ENCODE measurements at places on chromosomes 4 and X.

GRCh38 chr4:103092245-103092644, 7.4 kb downstream of the BDH2 start:
- DNase-seq = no peak

- no peak for DNase-seq
Measured at GRCh38 chr4:158538911-158539310, 17.2 kb downstream of the RXFP1 start.

- DNase-seq = no peak
Measured at GRCh38 chr4:86393749-86394148, 33.9 kb upstream of the MAPK10 start.

GRCh38 chr4:40865696-40866095, 115.9 kb downstream of the NSUN7 start:
- no peak for DNase-seq

DNA sequence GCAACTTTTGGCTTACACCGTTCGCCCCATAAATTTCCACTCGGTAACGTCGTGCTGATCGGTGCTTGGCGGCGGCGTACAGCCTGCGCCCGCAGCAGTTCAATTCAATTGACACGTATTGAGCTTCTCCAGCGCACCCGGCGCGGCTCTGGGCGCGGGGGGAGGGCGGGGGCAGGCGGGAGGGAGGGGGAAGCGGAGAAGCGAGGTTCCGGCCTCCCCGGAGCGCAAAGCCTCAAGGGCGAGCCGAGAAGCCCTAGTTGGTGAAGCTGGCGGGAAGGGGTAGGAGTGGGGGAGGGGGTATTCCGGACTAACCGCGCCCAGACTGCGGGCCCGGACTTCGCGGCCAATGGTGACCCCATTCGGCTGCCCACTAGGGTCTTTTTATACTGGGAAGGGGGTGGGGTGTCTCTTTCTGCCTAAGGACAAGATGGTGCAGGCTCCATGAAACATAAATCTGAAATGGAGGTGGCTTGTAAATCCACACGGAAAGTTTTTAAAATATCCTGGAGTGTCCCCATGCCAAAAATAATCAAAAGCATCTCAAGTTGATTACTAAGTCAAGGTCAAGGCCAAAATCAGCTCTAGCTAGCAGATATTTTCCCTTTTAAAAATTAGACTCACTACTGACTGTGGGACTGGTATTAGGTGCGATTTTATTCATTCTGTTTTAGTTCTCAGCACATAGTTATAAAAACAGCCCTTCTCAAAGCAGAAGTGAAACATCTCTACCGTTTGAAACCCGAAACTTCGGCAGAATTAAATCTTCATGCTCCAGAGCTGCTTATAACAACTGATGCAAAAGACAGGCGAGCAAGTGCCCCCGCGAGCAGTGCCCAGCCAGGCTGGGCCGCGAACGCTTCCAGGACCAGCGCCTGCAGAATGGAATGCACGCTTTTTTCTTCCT, 1.5 kb upstream of the BCOR start:
- DNase-seq = peak; percentile 62

DNA sequence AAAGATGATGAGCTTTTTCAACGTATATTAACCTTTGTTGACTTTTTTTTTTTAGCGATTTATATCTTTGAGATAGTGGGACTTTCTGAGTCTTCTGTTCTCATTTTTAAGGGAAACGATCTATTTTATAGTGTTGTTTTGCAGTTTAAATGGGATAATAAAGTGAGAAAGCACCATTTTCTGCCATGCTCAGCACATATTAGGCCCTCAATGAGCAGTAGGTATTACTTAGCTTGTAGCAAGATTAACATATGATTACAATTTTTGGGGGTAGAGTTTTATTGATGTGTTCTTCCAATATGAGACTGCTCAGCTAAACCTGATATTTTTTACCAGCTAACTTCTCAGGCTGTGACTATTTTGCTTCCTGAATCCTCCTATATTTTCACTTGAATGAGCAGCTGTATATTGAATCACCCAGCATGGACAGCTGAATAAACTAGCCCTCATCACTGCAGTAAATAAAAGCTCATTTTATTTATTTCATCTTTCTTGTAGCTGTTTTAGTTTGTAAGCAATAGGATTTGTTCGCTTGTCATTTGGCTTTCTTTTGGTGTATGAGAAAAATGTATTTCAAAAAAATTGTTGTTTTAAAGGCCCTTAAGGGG, 43.7 kb downstream of the UGT8 start:
- DNase-seq = no peak

- peak; percentile 71 for DNase-seq
Measured at GRCh38 chr4:56434599-56435139, 746 bp downstream of the PPAT start.

- DNase-seq = no peak
Measured at GRCh38 chr4:35252866-35253265, 991.4 kb downstream of the ARAP2 start.

DNA sequence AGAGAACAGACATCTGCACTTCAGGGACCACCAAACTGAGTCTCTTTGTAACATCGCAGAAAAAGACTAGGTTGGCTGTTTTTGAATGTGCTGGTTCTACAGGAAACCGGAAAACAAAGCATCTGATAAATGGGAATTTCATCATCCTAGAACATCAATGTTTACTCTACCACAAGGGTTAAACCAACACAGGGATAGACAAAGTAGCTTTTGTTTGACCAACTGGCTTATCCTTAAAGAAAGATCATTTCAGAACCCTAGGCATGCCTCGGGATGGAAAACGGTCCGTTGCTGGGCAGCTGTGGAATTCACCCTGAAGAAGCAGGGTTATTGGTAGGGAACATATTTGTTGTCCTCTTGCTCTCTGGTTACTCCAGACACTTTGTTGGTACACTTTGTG, 2355.5 kb upstream of the AGA start:
- no peak for DNase-seq

DNA sequence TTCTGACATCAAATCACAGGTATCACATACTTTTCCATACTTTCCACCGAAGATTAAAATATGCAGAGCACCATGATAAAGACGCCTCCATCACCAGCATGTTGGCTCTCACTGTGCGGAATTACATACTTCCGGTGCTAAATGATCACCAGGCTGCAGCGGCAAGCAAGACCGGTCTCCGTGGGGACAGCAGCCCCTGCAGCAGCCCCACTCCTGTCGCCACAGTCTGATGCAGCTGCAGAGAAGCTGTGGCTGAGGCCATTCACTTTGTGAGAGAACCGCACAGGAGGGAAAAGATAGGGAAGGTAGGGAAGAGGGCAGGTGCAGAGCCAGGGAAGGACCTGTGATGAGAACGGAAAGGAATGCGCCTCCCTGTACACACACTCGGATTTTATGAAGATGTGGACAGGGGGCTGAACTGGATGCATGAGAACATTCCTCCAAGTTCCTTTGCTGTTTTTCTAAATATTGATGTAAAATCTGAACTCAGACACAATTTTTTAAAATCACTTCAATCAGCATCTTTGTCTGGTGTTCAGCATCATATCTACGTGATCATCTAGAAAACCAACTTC, 38.3 kb downstream of the AFAP1 start:
- no peak for DNase-seq

GRCh38 chr4:61200916-61201526, 895 bp downstream of the ADGRL3 start:
- DNase-seq = peak; percentile 68

GRCh38 chrX:71105628-71106027, 912 bp downstream of the CXorf65 start:
- DNase-seq = no peak

DNA sequence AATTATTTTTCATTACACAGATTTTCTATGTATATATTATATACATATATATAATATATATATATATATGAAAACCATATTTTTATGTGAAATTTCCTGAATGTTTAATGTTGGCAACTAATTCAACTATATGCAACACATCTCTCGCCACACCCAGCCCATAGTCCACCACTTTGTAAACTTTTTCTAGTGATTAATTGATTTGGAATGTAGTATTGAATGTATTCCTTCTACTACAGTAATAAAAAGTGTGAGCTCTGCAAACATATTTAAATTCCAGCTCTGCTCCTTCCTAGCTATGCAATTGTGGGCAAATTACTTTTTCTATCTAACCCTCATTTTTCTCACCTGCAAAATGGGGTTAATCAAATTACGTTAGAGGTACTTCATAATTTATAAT, 187.8 kb downstream of the TEX11 start:
- no peak for DNase-seq

DNA sequence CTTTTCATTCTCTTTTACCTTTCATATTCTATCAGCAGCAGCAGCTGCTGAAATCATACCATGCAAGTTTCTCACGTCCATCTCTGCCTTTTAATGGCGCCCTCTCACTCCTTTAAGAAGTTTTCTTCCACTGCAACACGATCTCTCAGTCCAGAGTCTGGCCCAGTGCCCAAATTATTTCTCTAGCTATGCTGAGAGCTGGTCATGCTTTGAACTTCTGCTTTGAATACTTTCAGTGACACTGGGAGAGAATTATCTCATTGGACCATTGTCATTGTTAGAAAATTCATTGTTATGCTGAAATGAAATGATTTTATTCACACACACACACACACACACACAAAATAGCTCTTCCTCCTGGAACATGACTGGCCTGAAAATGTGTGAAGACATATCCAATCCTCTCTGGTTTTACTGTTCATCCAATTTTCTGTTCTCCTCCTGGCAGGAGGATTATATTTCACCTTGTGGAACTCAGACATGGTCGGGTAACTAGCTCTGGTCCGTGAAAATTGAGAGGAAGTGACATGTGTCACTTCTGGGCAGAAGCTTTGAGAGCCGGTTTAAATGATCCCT, 1.3 kb upstream of the PDHA1 start:
- DNase-seq = peak; percentile 34

GRCh38 chr4:119490335-119490734, 138.3 kb downstream of the PDE5A start:
- no peak for DNase-seq

DNA sequence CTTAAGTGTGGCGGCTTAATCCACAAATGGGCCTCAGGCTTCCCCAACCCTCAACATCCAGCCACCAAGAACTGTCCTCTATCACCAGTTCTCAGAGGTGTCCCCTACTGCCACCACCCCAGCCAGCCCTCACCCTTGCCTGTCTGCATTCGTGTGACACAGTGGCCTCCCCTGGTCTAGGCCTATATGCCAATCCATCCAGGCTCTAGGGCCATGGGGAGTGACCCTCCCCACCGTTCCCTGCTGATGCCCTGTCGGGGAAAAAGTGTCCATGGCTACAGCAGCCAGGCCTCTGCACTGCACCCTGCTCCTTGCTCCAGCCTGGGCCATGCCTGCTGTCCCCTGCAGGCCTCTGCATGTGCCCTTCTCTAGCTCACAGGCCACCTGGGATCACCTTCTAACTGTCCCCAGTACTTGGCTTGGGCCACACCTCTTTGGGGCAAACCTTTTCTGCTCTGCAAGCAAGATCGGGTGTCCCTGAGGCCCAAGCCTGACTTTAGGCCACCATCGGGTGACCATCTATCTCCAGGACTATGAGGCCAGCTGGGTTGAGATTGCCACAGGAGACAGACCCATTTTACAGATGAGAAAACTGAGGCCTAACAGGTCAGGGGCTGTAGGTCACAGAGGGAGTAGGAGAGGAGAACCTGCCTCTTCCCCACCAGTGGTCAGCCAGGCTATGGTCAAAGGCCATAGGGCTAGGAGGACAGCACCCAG, 75.8 kb downstream of the JAKMIP1 start:
- no peak for DNase-seq

DNA sequence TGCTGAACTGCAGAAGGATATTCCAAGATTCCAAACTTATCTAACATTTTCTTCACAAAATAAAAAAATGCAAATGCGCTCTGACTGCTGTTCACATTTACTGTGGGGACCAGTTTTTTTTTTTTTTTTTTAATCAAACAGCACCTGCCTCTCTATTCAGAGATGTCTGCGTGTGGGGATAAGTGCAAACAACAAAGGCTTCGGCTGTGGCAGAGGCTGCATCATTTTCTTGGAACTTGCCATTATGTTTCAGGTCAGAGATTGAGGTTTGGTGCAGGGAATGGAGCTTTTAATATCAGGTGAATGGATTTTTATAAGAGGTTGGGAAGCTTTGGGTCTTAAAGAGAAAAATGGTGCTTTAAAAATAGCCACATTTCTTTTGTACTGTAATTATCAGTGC, 78.2 kb upstream of the TET2 start:
- DNase-seq = no peak

- no peak for DNase-seq
Measured at GRCh38 chr4:70754470-70754869, 32.7 kb downstream of the RUFY3 start.

DNA sequence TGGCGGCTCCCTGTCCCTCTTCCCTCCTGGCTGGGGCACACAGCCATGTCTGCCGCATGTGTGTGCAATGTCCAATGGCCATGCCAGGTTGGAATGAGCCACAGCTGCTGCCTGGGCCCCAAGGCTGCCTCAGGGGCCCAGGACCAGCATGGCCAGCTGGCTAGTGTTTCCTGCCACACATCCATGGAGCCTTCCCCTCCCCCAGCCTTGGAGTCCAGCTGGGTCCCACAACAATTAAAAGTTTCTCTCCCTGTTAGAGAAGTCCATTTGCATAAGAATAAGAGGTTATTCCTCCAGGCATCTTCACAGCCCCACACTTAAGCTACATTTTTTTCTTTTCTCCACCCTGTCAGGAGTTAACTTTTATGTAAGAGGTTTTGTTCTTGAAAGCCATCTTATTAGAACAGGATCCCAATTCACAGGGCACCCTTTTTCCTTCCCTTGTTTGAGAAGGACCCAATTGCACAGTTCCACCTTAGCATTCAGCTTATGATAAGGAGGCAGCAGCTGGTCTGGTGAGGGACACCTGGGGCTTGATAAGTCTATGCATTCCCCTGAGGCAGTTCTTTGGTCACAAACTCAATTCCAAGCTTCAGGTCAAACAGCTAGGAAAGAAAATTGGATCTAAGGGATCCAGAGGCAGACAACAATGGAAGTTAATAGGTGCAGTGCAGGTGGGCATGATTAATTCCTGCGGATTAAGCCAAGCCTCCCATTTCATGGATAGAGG, 963.3 kb upstream of the GRIA3 start:
- DNase-seq = no peak

GRCh38 chr4:133320576-133321170, 171.6 kb downstream of the PCDH10 start:
- DNase-seq = no peak

DNA sequence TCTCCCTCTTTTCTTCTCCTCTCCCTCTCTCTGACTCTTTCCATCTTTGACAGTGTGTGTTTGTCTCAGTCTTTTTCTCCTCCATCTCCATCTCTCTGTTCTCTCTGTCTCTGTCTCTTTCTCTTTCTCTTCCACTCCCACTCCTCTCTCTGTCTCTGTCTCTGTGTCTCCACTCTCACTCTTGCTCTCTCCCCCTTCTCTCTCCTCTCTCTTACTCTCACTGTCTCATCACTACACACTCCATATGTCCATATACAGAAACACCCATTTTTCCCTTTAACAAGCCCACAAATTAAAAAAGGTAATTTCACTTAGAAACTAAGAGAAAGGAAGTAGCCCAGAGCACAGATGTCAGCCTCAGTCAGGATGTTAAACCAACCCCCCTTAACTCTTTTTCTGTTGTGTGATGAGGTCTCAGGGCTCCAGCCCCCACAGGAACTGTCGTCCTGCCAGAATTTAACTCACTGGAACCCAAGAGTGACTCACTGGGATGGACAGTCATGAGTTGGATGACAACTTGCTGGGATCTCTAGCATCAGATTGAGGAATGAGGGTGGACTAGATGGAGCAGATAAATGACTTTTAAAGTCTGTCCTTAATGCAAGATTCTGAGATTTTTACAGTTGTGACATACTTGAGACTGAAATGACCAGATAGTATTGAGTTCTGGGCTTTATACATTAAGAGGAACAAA, 27.5 kb downstream of the OTUD6A start:
- DNase-seq = no peak

All from femur (tissue), 1 donor.